ENCODE measurements at places on chromosomes 7 and 10.

DNA sequence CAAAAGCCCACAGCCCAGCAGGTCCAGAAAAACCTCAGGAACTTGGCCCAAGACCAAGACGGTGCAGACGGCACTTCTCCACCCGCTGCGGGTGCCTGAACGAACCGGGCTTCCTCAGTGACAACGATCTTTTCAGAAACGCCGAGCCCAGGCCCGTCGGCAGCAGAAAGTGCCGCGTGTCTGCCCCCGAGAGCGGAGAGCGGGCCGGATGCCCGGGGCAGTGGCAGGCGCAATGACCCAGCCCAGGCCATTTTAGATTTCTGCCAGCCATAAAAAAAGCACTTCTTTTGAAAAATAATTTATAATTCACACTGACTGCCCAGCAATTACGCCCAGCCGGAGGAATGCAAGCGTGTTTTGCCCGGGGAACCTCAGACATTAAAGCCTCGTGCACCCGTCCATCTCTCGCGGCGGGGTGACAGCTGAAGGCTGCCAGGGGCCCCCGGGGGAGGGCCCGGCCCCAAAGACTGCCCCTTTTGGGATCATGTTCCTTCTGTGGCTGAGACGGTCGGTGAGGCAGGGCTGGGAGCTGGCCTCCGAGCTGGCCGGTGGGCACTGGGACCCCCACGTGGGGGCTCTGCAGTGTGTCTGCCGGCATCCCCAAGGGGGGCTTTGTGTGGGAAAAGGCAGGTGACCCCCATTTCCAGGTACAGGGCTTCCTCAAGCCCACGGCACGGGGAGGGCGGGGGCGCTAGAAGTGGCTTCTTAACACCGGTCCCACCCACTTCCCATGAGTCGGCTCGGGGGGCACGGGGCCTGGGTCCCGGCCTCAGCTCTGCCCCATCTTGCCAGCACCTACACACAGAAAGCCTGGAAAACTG lies 71.3 kb upstream of the PDGFA start:
- no peak for DNase-seq

DNA sequence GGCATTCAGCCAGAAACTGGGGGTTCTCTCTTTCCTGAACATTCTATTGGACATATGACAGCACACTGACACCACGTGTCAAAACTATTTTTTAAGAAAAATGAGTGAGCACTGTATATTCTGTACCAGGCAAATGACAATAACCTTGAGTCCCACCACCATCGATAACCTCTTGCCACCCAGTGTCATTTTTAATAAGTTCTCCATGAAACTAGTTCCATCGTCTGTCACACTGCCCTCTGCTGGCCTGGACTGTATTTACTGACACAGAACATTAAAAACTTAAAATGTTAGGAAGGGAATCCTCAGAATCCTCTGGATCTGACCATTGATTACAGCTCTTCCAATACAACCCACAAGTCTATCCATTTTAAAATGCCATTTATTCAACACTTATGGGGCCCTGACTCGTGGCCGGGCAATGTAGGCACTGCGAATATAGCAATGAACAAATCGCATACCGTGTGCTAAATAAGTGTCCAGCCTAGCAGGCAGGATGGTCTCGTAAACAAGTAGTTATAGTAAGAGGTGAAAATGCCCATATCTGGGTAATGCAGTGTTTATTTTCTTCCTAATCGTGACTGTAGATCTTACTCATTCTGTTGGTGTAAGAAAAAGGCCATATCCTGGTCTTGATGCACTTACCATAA lies 35.9 kb upstream of the CACNB2 start:
- DNase-seq: peak; percentile 31

- no peak for DNase-seq
Measured at GRCh38 chr10:59819265-59819664, 66.0 kb upstream of the MRLN start.

- no peak for DNase-seq
Measured at GRCh38 chr7:101941481-101942383, 124.3 kb downstream of the CUX1 start.

- DNase-seq: no peak
Measured at GRCh38 chr7:21352540-21353387, 75.1 kb upstream of the SP4 start.

All from iPS DF 6.9 (cell line).